Esophagus muscularis mucosa (tissue), 4 donors: ENCODE measurements at places on chromosomes 1 and 21.

GRCh38 chr1:77557053-77557452 lies 125.4 kb downstream of the ZZZ3 start:
- DNase-seq: no peak

DNA sequence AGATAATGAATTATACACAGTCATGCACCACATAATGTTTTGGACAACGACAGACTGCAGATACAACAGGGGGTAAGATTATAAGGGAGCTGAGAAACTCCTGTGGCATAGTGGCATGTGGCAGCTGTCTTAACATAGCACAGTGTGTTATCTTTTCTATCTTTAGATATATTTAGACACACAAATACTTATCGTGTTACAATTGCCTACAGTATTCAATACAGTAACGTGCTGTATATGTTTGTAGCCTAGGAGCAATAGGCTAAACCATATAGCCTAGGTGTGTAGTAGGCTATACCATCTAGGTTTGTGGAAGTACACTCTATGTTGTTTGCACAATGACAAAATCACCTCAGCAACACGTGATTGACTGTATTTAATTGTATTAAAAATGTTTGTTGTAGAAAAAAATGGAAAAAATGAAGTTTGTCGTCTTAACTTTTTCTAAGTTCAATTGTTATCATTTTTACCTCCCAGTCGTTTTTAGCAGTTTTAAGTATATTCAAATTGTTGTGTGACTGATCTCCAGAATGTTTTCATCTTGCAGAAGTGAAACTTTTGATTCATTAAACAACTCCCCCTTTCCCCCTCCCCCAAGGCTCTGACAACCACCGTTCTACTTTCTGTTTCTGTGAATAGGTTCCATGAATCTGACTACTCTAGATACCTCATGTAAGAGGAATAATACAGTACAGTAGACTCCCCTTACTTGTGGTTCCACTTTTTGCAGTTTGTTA lies 351.0 kb upstream of the B3GALT2 start:
- DNase-seq: no peak

- DNase-seq: no peak
These were observed 28.3 kb downstream of the NEK7 start for GRCh38 chr1:198185146-198185545.

- no peak for DNase-seq
These were observed 81.0 kb downstream of the NTMT2 start for GRCh38 chr1:170226767-170227166.

GRCh38 chr1:51288578-51288977 lies 41.8 kb downstream of the TTC39A start:
- no peak for DNase-seq

- DNase-seq: no peak
These were observed 694 bp downstream of the TMEM167B start for GRCh38 chr1:109091078-109091838.

DNA sequence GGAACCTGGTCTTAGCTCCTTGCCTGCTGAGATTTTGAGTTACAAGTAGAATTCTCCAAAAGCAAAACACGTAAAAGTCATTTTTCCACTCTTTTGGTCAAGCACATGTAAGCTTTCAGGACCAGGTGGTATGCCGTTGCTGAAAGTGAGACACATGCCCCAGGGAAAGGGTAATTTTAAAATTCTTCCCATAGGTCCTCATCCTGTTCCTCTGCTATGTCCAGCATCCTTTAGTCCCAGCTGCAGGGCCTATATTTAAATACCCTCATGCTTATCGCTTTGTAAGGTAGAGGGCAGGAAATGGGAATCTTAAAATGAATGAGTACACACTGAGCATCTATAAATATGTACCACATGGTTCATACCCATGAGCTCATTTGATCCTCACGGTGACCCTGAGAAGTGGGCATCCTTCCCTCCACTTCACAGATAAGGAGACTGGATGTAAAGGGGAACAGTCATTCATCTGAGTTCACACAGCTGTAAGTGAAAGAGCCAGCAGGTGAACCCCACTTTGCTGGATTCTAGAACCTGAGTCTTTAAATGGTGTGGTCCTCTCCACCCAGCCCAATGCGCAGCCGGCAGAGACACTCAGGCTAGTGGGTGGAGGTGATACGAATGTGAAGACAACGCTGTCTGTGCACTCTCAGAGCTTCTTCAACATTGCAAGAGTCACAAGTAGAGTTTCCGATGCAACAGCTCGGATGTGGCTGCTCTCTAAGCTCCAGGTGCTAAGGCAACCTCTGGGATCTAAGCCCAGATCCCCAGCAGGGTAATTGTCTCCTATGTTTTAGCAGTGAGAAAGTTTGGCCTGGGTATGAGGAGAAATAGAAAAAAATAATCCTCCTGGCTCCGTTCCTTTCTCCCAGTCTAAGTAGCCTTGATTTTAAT lies 163.5 kb downstream of the PLXNA2 start:
- DNase-seq: no peak

GRCh38 chr1:117036018-117036461 lies 24.1 kb upstream of the TTF2 start:
- DNase-seq: peak; percentile 80

- DNase-seq: no peak
These were observed 17.9 kb downstream of the B3GALNT2 start for GRCh38 chr1:235486321-235486720.

- DNase-seq: no peak
These were observed 89.3 kb upstream of the TMPRSS2 start for GRCh38 chr21:41597227-41597626.

DNA sequence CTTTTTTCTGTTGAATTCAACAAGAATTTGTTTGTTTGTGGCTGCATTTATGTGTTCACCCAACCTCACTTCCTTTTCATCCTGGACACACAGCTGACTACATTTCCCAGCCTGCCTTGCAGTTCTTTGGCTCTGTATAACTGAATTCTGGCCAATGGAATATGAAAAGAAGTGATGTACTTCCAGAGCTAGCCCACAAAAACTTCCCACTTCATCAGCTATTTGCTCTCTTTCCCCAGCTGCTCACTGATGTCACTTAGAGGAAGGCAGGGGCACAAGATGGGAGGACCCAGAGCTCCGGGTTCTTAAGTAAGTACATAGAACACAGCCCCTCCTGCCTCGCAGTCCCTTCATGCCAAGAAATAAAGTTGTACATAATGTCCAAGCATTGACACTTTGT lies 235.0 kb upstream of the FGGY start:
- DNase-seq: peak; percentile 95

DNA sequence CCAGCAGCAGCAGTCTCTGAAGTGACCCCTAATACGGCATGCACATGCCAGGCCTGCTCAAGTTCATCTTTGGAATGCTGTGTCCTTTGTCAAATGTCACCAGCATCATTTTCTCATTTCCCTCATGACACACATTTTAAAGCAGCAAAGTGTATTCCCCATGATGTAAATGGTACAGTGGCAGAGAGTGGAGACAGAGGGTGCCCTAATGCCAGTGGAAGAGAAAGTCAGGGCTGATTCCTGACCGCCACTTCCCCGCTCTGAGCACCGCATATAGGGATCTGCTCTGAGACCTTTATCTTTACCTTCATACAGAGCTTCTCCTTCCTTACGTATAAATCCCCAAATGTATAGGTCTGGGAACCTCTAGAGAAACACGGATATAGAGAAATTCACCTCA lies 222.3 kb upstream of the SGIP1 start:
- DNase-seq: no peak

GRCh38 chr1:188782220-188782841 lies 1695.3 kb downstream of the BRINP3 start:
- no peak for DNase-seq

GRCh38 chr1:20840731-20841130 lies 53.6 kb upstream of the HP1BP3 start:
- no peak for DNase-seq

DNA sequence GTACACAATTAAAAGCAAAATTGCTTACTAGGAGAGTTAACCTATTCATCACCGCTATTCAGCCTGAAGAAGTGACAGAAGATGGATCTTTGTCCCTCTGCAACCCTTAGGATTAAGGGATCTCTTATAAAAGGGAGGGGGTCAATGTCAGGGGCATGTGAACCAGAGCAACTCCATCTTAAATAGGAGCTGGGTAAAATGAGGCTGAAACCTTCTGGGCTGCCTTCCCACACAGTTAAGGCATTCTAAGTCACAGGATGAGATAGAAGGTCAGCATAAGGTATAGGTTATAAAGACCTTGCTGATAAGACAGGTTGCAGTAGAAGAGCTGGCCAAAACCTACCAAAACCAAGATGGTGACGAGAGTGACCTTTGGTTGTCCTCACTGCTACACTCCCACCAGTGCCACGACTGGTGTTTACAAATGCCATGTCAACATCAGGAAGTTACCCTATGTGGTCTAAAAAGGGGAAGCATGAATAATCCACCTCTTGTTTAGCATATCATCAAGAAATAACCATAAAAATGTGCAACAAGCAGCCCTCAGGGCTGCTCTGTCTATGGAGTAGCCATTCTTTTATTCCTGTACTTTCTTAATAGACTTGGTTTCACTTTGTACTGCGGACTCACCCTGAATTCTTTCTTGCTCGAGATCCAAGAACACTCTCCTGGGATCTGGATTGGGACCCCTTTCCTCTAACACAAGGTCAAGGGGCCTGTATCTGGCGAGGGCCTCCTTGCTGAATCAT lies 35.3 kb upstream of the NEK2 start:
- no peak for DNase-seq

GRCh38 chr1:183180634-183181056 lies 5.4 kb upstream of the LAMC2 start:
- no peak for DNase-seq

DNA sequence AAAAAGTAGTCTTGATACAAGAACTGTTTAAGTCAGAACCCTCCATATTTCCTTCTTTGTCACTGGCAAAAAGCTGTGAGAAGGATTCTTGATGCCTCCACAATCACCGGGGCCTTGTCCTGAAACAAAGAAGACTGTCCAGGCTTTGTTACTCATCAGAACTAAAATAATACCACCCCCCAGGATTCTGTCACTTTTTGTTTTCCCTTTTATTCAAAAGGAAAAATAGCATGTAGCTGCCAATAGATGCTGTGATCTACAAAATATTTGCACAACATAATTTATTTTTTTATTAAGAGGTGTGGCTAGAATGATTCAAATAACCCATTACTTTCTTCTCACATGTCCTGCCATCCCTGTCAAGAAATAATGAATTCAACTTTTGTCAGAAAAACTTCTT lies 173.7 kb downstream of the LYPLAL1 start:
- DNase-seq: no peak

DNA sequence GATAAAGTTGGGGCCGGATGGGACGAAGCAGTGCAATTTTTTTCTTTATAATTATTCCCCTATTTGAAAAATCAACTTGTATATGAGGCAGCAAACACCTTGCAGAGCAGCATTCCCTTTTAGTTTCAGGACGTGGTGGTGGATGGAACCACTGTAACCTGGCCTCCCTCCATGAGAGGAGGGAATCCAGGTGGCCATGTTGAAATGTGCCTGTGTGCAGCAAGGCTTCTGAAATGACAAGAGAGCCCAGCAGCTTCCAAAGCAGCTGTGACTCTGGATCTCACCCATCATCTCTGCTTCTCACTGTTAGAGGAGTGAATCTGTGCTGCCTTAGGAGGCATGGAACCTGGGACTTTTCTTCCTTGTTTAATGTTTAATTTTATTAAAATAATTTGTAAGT lies 42.3 kb downstream of the NFIA start:
- DNase-seq: no peak

GRCh38 chr21:34836103-34836932 lies 167.5 kb downstream of the CLIC6 start:
- no peak for DNase-seq

DNA sequence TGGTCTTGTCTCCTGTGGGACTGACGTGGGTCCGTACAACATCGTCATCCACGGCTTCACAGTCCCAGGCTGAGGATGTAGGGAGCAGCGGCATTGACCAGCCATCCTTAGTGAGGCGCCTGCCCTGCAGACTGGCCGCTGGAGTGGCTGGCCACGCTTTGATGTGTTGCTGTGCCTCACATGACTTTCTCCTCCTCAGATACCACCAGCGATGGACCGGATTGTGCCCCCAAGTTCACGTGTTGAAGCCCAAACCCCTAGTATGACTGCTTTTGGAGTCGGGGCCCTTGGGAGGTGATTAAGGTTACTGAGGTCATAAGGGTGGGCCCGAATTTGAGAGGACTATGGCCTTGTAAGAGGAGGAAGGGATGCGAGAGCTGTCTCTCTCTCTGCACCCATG lies 122.5 kb downstream of the PCBP3 start:
- DNase-seq: no peak

DNA sequence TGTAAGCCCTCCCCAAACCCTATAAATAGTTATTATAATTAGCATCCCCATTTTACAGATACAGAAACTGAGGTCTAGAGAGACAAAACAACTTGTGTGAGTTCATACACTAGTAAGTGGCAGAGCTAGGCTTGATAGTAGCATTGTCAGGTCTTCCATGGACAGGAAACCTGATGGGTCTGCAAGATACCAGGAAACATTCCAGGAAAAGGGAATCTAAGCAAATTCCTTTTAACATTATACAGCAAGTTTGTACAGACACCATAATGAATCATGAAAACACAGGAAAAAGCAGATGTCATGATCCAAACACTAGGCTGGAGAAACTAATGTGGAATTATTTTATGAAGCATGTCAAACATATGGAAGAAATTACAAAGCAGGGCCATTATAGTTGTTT lies 89.1 kb upstream of the KCNK2 start:
- no peak for DNase-seq

DNA sequence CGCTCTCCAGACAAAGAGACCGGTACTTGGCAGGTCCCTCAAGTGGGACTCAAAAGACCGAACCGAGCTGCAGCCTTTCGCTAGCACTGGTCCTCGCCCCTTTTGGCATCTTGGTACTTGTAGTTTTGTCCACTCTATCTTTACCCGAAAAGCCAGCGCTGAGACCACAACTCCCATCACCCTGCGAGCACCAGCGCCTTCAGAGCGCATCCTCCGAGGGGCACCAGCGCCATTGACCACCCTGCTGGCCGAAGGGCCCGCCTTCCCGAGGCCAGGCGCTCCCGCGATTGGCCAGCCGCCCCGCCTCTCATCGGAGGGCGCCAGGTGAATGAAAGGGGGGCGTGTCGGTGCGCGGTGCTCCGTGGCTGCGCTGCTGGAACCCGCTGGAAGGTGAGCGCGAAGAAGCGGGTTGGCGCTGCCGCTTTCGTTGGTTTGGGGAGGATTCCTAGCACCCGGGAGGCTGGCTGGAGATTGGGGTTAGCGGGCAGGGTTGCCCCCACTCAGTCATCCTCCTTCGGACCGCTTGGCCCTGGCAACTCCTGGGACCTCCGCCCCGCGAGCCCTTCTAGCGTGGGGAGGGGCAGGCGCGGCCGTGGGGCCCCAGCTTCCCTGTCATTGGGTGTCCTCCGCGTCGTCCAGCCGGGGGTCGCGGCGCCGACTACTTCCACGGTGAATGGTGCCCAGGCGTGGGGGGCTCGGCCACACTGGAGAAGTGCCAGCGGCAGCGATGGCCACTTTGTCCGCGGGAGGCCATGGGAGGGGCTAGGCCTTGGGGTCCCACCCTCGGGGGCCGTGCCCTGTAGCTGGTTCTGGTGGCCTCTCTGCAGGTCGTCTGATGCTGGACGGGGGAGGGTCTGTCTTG lies at the start of gene ZBTB8B:
Gene ZBTB8B, plus strand, starts transcription at position 357 of the 862 bp plus-strand sequence. CDS start 5,553 bp downstream, outside the sequence.
- no peak for DNase-seq

- DNase-seq: no peak
These were observed 56.8 kb upstream of the CNTN2 start for GRCh38 chr1:204986181-204986580.

GRCh38 chr1:186775881-186776560 lies 52.7 kb upstream of the PLA2G4A start:
- DNase-seq: no peak
